NCI-H2227 treated with DMSO at 0.1 percent for 48 hours (cell line): ENCODE measurements at places on chromosomes 12 and 14.
A peak's percentile ranks its signal among the peaks of the same experiment; 100 is the strongest.

- DNase-seq = no peak
Observed at GRCh38 chr12:58761308-58761707, 159.0 kb downstream of the LRIG3 start.

- DNase-seq = no peak
Observed at GRCh38 chr14:59228421-59228820, 40.0 kb downstream of the DAAM1 start.

DNA sequence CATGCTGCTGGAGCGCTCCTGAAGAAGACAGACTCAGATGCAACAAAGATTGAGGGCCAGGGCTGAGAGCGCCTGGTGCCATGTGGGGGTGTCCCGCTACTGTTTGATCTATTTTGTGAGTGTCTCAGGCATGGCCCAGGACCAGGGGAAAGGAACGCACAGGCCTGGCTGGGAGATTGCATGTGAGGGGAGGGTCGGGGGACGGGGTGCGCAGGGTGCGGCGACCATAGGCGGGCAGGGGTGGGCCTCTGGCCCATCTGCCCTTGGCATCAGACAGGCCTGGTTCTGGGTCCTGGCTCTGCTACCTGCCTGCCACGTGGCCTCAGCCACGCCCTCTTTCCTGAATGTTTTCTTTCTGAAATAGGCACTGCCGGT is 47.5 kb downstream of the BEGAIN start:
- no peak for DNase-seq

DNA sequence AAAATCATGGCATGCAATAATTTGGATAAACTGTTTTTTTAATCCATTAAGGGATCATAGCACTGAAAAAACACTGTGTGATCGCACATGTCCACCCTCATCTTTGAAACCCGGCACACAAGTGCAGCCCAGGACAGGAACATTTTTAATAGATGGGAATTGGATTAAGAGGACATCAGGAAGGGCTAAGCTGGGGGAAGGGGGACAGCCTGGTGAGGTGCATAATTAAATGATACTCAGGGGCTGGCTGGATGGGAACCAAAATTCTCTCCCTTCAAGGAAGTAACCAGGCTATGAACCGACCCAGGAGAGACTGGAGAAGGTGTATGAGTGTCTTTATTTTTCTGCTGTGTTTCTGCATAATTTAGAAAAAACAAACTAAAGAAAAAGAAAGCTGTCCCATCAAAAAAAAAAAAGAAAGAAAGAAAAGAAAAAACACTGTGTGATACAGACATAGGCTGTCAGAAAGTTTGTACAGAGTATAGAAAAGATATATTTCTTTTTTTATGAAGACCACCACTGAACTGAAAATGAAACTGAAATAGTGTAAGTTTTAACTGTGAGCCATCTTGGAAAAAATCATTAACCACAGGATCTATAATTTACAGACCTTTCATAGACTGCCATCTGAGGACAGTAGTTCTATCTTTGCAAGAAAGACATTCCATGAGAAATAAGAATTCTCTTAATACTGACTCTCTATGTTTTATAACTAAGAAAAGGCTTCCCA is 75.1 kb upstream of the SLC38A4 start:
- DNase-seq = no peak

DNA sequence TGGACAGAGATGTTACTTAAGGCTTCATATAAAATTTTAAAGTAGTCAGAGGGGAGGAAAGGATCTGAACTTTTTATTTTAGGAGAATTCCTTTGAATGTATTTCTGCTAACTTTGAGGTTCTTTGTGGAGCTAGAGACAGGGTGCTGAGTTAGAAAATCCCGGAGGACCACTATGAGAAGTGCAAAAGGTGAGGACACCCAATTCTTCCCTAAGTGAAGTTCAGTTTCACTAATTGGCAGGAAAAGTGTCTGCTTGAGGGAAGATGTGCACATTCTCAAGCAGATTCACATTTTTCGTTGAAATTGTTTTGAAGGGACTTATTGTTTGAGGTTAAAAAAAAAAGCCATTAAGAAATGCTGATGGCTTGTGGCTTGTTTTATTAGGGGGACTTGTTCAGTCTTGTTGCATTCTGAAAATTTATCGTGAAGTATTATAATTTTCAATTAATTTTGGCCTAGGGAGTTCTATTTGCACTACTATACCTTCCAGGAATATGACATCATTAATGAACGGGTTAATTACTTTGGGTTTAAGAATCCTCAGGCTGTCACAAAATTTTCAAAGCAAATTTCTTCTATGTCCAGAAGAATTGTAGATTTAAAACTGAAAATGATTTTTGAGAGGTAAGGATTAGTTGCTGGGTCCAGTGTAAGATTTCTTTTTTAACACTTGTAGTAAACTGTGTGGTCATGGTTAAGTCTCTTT is 1.8 kb downstream of the PCNX1 start:
- no peak for DNase-seq

- DNase-seq = no peak
Observed at GRCh38 chr12:16094437-16094836, 183.0 kb downstream of the SLC15A5 start.

- no peak for DNase-seq
Observed at GRCh38 chr14:94421316-94421715, 31.3 kb downstream of the SERPINA11 start.

GRCh38 chr12:70278945-70279344 is 35.7 kb downstream of the CNOT2 start:
- no peak for DNase-seq

DNA sequence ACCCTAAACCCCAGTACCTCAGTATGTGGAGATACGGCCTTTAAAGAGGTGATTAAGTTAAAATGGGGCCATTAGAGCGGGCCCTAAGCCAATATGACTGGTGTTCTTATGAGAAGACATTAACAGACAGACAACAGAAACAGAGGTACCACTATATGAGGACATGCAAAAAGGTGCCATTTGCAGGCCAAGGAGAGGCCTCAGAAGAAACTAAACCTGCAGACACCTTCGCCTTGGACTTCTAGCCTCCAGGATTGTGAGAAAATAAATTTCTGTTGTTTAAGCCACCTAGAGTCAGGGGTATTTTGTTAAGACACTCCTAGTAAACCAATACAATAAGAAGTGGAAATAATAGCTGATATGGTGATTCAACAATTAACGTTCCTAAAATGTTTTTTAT is 32.6 kb downstream of the PTPRB start:
- no peak for DNase-seq

DNA sequence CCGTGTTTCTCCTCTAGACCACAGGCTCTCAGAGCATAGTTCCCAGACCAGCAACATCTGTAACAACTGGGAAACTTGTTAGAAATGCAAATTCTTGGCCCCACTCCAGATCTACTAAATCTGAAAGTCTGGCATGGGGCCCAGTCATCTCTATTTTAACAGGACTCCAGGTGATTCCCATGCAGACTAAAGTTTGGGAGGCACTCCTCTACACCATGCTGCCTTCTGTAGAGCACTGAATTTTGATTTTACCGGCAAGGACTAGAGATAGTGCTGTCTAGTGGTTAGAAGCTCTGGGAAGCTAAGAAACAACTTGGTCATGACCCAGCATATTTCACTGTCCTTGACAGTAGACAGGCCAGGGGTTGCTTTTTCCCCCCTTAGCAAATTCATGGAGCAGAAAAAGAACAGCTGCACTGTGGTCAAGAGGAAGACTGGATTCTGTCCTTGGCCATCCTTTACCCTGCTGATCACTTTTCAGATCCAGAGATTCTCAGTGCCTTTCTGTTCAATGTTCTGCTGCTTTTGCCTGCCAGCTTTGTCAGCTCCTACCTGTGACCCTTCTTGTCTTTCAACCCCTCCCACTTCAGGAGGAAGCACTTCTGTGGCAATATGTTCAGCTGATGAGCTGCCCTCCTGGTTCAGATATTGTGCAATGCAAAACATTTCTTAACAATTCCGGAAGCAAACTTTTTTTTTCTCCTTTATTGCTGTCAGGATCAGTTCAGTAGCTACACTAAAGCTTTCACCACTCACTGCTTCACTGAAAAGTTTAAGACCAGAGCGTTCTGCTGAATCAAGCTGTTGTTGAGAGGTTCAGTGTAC is 133.8 kb upstream of the NUDT4 start:
- no peak for DNase-seq

GRCh38 chr12:112782943-112783342 is 8.6 kb upstream of the RPH3A start:
- no peak for DNase-seq

DNA sequence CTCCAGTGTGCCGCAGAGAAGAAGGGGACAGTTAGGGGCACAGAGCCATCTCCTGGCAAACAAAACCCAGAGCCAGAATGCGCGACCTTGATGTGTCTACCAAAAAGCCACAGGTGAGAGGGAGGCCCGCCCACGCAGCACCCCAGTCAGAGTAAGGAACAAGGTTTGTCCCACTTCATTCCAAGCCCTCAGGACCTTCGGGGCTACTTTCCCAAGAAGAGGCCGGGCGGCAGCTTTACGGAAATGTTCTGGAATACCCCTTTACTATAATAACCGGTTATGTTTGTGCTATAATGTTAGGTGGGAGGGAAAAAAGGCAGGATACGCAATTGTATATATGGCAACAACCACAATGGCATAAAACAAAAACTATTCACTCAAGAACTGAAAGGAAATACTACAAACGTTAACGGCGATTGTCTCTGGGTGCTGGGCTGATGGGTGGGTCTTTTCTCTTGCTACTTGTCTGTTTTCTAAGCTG is 12.3 kb downstream of the CCDC88C start:
- no peak for DNase-seq

DNA sequence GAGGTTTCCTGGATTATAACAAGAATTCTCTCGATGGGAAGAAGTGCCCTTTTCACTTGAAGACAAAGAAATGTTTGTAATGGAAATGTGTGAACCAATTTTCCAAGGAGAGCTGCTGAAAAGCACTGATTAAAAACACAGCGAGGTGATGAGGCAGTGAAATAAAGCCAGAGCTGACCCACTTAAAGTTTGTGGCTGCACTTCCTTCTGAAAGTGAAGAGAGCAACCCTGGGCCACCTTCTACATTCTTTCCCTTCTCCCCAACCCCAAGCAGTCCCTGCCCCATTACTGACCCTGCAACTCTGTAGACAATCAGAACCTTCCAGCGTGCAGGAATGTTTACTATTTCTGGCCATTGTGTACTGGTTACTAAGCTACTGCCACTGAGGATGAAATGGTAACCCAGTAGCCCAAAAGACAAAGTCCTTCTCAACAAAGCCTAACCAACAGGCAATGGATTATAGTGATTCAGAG is 173.9 kb downstream of the TTC7B start:
- no peak for DNase-seq

GRCh38 chr14:52318826-52319645 is 4.9 kb downstream of the PTGER2 start:
- no peak for DNase-seq

GRCh38 chr14:49114161-49114893 is 471.9 kb downstream of the RPS29 start:
- no peak for DNase-seq

DNA sequence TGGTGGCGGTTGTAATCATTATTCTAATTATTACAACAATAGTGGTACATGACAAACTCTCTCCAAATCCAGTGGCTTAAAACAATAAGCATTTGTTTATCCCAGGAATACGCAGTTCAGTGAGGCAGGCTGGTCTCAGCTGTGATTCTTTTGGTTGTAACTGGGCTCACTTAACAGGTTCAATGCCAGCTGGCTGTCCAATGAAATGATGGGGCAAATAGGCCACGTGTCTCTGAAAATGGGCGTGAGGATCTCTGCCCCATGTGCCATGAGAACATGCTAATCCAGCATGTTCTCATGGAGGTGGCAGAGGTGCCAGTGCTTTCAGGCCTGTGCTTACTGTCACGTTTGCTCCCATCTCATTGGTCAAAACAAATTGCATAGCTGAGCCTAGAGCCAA is 73.1 kb upstream of the CLMN start:
- DNase-seq = no peak

GRCh38 chr12:26971963-26972362 is 33.7 kb downstream of the FGFR1OP2 start:
- no peak for DNase-seq

DNA sequence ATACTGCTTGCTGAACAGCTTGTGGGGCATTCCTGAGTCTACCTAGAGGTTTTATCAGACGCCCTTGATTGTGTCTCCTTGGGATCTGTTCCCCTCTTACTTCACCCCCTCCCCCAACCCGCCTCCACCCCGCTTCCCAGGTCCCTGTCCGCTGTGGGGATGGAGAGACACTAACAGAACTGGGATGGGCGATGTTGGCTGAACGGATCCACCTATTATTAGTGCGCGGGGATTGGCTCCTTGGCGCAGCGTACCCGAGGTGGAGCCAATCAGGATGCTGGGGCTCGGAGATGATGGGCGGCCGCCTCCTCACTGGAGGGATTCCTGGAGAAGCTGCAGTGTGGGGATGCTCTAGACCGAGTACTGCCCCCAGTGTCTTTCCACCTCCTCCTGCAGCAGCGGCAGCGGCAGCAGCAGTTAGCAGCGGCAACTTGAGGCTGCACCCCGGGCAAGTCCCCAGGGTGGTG is at the start of gene SYT1:
Gene SYT1, plus strand, starts transcription at position 372 of the 467 bp plus-strand sequence.
- peak; percentile 98 for DNase-seq

DNA sequence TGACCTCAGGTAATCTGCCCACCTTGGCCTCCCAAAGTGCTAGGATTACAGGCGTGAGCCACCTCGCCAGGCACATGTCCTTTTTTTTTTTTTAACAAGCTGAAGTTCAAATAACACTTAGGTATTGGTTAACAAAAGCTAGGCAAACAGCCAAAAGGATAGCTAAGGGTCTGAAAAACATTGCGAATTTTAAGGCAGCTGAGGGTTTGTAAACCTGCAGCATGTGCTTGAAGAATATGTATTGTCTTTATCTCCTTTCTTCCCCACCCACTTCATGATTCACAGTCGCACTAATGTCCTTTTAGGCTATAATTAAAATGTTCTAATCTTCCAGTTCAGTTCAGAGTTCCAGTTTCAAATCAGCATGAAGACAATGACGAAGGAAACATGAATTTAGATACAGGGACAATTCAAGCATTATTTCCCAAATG is 30.1 kb upstream of the CERS5 start:
- DNase-seq = no peak
